ENCODE measurements at places on chromosomes 3 and 15. TPM values are rescaled to one million over a fixed set of nuclear protein-coding genes. Genes with fewer than 3 reads are reported as not detected.

The MESP2 gene
- not detected for total RNA-seq

GRCh38 chr15:48049736-48050135 lies 71.1 kb upstream of the SLC24A5 start:
- peak; percentile 24 for DNase-seq

The FSIP1 gene
- total RNA-seq: 1.9 TPM

The ITIH4 gene
- 12.5 TPM for total RNA-seq
